ENCODE measurements at places on chromosomes 6 and 20.

DNA sequence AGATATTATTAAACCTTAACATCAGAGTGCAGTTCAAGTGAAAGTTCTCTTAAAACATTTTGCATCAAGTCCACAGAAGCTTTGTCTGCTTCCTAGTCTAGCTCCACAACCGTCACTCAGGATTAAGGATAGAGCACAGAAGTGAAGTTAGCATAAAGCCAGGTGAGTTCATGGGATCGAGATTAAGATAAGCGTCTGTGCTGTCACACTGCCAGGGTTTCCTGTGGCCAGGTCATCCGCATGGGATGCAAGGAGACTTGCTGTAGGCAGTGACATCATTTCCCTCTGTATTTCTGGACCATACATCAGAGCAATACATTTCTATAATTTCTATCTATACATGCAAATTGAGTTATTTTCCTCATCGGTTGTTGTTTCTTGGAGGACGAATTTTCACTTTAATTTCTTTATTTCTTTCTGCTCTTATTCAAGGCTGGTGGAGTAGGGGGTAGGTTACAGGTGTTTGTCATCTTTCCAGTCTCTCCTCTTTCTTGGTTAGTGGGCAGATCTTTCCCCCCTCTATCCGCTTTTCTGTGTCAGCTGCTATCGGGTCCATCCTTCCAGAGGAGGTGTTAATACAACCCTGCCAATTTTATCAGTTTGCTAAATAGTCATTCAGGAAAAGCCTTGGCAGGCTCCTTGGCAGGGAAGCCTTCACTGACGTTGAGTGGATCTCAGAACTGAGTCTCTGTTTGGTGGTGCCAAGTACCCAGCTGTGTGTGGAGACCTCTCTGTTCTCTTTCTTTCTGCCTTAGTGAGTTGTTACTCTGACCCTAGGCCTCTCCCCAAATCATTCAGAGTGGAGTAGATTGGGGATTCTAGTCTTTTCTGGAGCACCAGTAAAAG, 307.6 kb upstream of the MAP3K7 start:
- DNase-seq: no peak

DNA sequence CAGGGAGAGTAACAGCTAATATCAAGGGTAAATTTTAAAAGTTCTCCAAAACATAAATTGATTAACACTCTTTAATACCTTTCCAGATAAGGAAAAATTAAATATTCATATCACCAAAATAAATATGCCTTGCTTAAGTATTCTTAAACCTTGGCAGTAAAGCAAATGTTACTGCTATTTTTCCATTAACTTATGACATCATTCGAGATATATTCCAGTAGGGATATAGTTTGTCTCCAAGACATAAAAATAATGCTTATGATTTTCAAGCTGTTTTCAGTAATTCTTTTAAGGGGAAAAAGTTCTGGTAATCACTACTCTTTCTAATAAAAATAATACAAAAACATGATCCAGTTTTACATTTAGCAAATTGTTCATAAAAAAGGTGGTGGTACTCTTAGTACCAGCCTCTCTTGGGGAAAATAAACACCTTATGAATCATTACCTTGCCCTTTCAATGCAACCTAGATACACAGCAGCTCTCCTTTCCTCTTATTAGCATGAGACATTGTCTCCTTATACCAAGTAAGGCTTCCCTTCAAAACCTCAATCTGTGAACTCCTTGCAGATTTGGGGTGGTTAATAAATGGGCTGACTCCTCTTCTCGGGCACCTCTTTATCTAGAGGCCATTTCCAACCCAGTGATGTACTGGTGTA, 31.5 kb upstream of the LTV1 start:
- no peak for DNase-seq

DNA sequence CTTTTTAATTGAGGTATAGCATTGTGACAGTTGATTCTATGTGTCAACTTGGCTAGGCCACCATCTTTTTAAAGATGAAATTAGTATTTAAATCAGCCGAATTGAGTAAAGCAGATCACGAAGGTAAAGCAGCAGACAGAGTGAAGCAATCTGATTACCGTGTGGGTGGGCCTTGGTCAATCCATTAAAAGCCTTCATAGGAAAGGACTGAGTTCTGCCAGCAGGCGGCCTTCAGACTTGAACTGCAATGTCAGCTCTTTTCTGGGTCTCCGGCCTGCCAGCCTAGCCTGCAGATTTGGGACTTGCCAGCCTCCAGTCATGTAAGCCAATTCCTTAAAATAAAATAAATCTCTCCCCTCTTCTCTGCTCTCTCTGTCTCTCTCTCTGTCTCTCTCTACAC, 22.4 kb upstream of the TGM2 start:
- DNase-seq: no peak

GRCh38 chr6:71531006-71531405, 242.4 kb downstream of the OGFRL1 start:
- DNase-seq: no peak

DNA sequence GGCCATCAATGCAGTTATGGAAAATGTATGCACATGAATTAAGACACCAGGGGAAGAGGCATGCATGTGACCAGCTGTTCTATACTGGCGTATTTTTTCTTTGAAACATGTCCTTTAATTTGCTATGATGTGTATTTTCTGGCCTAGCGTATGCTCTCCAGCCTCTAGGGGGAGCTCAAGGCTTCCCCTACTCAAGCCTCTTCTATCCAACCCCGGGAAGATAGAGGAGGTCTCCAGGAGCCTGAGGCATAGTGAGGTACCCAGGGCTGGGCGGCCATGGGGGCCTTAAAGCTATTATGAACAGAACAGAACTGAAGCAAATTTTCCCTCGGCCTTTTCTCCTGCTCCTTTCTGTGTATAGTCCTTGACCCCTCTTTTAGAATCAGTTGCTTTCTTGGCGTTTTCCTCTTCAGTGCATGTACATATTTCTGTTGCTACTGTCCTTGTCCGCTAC, 528.9 kb downstream of the MAFB start:
- no peak for DNase-seq

GRCh38 chr20:59790346-59790745, 143.1 kb downstream of the SYCP2 start:
- DNase-seq: no peak

DNA sequence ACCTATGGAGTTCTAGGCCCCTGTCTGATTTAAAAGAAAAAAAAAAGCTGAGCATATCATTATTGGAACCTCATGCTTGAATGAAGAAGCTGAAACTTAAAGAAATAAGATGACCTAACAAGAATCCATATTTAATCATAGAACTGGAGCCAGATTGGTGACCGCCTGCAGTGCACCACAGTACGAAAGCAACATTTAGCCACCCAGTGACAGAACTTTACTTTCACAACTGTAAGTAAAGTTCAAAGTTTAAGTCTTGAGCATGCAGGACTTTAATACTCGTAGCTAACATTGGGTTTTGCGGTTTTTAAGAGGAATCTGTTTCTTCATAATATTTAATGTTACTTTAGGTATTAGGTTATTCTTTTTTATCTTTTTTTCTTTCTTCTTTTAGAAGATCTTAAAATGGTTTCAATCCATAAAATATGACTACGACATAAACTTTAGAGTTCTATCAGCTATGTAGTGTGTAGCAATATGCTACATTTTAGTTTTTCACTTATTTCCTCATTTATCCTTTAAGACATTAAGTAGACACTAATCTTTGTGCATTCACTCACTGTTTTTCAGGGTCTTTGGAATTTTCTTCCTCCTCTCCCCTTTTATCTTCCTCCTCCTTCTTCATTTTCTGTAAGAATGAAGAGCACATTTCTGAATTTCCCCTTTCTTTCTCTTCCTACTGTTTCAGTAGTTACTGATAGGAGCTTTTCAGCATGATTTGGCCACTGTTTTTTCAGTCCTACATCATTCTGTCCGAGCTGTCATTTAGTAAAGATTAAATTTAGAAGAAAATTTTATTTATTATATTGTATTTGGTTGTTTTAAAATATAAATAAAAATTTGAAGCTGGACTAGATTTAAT, 514.1 kb downstream of the GRIK2 start:
- no peak for DNase-seq

DNA sequence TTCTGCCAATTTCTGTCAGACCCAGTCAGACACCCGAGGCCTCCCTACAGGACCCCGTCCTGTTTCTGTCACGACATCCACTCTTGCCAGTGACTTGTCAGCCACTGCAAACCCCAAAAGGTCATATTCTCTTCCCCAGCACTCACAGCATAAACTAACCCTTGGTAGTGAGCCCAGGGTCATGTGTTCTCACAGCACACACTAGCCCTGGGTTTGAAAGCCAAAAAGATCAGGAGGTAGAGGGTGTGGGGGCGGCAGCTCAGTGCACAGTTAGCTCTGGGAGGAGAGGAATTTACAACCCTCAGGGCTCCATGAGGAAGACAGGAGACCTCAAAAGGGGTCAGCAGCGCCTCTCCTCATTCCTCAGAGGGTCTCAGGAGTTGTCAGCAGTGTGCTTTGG, 9.9 kb upstream of the SNX9 start:
- no peak for DNase-seq

DNA sequence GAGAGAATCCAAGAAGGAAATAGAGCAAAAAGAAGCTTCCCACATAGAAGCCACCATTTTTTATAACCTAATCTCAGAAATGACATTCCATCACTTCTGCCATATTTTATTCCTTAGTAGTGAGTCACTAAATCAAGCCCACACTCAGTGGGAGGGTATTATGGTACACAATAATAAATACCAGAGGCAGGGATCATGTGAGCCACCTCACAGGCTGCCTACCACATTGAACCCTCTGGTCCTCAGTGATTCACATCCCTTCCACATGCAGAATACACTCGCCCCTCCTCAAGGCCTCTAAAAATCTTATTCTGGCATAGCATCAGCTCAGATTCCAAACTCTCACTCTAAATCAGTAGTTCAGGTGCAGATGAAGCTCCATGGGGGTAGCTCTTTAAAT, 49.4 kb downstream of the TMC2 start:
- no peak for DNase-seq

GRCh38 chr6:40999569-40999968, 39.5 kb downstream of the UNC5CL start:
- peak; percentile 4 for DNase-seq

DNA sequence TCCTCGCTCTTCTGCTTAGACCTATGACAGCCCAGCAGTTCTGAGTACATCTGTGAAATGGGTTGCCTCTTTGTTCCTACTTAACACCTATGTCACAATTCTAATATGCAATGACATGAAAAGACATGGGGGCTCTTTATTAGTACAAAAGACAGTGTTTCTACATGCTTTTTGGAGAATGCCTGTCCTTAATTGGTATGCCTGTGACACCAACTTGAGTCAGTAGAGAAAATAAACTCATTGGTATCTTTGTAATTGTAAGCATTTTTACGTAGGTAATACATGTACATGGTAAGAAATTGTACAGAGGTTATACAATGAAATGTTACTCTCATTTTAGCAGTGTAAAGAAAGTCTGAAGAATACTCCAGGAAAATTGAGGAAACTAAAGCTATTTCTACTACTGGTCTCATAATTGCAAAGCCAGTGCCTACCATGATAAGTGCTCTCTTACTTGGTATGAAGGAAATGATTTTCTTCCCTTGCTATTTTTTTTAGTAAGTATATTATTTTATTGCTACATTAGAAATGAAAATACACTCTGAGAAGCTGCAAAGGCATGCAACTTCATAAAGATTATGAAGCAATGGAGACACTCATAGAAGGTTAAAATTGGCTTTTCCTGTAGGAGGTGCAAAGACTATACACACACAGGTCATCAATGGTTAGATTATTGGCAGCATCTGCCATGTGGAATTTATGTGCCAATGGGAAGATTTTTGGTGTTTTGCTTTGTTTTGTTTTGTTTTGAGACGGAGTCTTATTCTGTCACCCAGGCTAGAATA, 4.9 kb upstream of the EEF1A1 start:
- DNase-seq: no peak

DNA sequence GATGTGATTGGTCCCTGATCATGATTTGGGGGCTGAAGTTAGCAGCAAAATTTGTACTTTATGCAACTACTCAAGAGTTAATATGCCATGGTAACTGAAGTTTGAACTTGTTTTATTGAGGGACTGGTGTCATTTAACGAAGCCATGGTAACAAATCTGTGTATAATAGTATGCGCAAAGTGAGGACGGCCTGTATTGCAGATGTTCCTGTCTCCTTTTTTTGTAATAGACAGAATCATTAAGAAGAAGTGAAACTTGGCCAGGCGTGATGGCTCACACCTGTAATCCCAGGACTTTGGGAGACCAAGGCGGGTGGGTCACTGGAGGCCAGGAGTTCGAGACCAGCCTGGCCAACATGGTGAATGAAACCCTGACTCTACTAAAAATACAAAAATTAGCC, 22.3 kb downstream of the RPRD1B start:
- DNase-seq: no peak

- no peak for DNase-seq
Measured at GRCh38 chr6:26120807-26121140, 33.5 kb downstream of the HFE start.

- no peak for DNase-seq
Measured at GRCh38 chr6:89612121-89612520, 26.4 kb downstream of the LYRM2 start.

DNA sequence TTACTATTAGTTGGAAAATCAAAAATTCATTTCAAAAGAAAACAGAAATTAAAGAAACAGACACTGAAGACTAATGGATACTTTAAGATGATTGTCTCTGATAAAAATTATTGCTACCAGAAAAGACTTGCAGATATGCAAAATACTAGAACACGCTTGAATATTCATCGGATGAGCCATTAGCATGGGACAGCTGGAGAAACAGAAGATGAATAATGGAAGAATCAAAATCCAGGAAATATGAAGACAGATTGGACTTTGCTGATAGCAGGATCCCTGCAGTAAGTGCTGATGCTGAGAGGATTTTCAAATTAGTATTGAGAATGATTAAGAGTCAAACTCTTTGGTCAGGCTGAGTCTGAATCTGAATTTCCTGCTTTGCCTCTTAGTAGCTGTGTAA, 169.4 kb downstream of the EYS start:
- DNase-seq: no peak

DNA sequence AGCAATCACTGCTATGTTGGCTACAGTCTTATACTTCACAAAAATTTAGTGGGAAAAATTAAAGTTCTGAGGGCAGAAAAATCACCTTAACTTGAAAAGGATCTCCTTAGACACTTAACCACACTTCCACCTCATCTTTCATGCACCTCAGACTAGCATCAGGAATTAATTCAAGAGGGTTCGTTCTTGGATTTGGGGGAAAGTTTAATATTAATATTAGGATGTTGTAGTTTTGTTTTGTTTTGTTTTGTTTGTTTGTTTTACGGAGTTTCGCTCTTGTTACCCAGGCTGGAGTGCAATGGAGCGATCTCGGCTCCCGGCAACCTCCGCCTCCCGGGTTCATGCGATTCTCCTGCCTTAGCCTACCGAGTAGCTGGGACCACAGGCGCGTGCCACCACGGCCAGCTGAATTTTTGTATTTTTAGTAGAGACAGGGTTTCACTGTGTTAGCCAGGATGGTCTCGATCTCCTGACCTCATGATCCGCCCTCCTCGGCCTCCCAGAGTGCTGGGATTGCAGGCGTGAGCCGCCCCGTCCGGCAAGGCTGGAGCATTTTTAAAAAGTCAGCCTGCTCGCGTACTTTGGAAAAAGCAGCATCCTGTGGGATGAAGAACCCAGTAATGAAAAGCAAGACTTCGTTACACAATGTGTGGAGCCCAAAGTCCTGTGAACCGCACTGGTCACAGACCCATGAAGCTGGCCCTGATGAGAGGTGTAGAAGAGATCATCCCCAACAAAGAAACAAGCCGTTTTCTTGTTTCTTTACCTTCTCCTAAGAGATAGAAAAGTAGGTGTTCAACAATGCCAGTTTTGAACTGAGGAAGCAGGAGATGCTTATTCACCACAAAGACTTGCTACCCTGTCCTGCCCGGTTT, 194.9 kb downstream of the GPX5 start:
- no peak for DNase-seq
